ACHN (cell line): ENCODE measurements at places on chromosomes 13 and 19.

- no peak for DNase-seq
Measured at GRCh38 chr19:1144741-1145140, 29.3 kb downstream of the SBNO2 start.

DNA sequence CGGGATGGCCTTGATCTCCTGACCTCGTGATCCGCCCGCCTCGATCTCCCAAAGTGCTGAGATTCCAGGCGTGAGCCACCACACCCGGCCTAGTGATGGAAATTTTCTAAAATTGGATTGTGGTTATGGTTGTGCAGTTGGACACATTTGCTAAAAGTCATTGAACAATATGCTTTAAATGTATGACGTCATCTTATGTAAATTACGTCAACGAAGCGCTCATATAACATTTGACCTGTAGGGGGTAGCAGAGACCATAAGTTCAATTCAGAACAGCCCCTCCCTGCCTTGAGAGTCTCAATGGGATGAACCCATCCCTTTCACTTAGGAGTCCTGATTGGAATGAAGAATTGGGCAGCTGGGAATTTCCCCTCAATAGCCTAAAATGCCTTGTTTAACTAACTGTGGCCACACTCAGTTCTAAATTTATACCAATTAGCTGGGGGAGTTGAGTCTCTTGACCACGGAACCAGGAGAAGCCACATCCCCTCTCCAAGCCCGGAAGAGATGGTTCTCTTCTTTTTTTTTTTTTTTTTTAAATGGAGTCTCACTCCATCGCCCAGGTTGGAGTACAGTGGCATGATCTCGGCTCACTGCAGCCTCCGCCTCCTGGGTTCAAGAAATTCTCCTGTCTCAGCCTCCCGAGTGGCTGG is 15.2 kb upstream of the TLE6 start:
- DNase-seq = peak; percentile 83

DNA sequence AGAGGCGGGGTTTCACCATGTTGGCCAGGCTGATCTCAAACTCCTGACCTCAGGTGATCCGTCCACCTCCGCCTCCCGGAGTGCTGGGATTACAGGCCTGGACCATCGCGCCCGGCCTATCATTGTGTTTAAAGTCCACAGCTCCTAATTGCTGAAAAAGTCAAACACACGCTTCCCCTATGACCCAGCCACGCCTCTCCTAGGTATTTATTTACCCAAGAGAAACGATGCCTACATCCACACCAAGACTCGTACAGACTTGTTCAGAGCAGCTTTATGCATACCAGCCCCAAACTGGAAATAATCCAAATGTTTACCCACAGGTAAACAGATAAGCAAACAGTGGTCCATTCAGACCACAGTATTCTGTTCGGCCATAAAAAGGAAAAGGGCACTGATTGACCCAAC is 15.1 kb downstream of the ZNRF4 start:
- DNase-seq = no peak

DNA sequence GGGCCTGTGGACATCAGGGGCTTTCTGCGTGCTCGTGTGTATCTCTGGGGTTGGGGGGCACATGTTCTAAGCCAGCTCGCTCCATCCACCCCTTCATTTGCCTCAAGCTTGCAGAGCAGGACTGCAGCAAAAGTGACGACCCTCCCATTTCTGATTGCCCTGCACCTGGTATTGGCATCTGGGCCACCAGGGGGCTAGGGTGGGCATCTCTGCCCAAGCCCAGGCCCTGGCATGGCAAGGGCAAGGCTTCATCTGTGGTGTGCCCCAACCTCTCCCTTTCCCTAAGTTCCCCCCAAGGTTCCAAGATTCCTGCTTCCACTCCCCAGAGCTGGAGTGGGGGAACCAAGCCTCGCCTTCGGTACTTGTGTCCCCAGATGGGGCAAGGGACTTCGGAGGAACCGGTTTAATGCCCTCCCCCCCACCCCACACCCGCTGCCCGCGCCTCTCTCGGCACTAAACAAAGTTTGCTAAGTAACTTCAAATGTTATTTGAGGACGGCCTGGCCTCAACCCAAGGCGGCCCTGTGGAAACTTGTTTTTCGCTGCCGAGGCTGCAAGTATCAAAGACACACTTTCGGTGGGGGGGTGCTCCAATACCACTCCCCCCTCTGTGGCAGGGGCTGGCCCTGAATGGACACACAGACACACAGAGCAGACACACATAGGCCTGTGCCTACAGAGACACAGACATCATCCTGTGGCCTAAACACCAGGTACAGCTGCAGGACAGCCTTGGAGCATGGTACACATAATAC is 12.2 kb downstream of the NFIX start:
- DNase-seq = no peak

DNA sequence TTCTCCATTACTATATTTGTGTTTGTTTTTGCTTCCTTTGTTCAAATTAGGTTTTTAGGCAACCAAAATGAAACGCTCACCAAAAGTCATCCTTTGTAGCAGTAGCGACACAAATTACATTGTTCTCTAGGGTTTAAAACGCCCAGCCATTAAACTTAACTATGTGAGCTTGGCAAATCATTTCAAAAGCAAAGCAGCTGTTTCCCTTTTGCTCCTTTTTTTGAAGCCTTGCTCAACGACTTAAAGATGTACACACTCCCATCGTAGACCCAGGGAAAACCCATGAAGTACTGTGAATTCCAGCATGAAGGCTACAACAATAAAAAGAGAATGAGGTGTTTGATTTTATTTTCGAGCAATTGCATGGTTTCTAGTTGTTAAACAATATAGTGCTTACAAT is 106.7 kb downstream of the RAP2A start:
- no peak for DNase-seq

GRCh38 chr13:30124131-30124768 is 183.1 kb downstream of the KATNAL1 start:
- DNase-seq = no peak

GRCh38 chr13:46487748-46488147 is 65.2 kb upstream of the LRCH1 start:
- DNase-seq = no peak

- no peak for DNase-seq
Measured at GRCh38 chr13:37207691-37208451, 102.4 kb upstream of the CSNK1A1L start.

GRCh38 chr13:46637213-46637612 is 84.2 kb downstream of the LRCH1 start:
- DNase-seq = no peak

GRCh38 chr13:109408591-109409382 is 377.6 kb downstream of the IRS2 start:
- no peak for DNase-seq

DNA sequence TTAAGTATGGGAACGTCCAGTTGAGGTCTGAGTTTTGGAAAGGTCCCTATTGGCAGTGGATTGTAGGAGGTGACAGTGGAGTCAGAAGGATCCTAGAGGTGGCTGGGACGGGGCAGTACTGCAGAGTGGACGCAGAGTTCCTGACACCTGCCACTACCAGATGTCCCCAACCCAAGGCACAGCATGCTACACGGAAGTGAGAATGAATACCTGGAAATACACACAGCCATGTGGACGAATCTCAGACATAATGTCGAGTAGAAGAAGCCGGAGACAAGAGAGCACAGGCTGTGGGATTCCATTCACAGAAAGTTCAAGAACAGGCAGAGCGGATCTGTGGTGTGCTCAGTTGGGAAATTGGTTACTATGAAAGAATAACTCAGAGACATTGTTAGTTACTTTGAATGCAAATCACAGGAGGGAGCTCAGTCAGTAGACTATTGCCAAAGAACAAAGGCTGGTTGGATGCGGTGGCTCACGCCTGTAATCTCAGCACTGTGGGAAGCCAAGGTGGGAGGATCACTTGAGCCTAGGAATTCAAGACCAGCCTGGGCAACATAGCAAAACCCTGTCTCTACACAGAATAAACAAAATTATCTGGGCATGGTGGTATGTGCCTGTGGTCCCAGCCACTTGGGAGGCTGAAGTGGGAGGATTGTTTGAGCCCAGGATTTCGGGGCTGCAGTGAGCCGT is 37.4 kb downstream of the RYR1 start:
- DNase-seq = no peak

DNA sequence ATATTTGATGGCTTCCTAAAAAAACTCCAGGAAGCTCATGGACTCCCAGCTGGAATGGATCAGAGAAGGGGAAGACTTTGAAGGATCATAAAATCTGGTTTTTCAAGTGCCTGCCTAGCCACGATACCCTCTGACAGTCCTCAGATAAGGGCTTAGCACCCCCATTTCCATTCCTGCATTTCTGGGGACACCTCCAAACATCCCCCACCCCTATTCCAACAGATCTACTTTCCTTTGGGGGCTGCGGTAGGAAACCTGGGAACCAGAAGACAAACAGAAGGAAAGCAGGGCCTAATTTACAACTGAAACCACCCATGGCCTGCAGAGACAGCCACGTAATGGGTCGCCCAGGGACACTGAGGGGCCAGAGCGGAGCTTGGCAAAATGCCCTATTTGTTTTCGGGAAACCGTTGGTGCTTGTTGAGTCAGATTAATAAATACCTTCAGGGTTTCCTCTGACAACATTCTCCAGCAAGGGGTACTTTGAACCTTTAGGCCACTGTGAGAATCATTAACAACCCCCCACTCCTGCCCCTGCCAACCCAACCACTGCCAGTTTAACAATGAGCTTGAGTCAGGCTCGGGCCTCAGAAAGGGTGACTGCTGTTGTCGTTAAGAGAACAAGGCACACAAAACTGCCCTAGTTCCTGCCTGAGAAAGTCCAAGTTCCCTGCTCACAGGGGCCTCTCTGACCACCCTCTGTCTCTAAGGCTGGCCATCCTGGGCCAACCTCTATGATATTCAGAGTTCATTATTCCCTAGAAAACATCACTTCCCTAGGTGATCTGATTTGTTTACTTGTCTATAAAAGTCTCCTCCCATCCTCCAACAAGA is 23.5 kb downstream of the RHPN2 start:
- DNase-seq = peak; percentile 95

DNA sequence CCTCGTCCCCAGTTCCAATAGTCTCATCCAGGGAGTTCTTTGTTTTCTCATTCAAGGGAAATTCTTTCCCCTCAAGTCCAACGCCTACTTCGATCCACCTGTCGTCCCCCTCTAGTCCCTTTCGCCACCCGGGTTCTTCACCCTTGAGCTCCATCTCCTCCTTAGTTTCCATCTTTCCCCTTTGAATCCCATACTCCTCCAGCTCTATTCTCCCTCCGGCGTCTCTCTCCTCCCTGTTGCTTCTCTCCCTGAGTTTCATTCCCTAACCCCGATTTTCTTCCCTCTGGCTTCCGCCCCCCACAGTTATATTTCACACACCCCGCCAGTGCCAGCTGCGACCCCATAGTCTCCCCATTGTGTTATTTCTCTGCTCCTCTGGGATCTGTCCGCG is 628 bp upstream of the SLC17A7 start:
- no peak for DNase-seq

DNA sequence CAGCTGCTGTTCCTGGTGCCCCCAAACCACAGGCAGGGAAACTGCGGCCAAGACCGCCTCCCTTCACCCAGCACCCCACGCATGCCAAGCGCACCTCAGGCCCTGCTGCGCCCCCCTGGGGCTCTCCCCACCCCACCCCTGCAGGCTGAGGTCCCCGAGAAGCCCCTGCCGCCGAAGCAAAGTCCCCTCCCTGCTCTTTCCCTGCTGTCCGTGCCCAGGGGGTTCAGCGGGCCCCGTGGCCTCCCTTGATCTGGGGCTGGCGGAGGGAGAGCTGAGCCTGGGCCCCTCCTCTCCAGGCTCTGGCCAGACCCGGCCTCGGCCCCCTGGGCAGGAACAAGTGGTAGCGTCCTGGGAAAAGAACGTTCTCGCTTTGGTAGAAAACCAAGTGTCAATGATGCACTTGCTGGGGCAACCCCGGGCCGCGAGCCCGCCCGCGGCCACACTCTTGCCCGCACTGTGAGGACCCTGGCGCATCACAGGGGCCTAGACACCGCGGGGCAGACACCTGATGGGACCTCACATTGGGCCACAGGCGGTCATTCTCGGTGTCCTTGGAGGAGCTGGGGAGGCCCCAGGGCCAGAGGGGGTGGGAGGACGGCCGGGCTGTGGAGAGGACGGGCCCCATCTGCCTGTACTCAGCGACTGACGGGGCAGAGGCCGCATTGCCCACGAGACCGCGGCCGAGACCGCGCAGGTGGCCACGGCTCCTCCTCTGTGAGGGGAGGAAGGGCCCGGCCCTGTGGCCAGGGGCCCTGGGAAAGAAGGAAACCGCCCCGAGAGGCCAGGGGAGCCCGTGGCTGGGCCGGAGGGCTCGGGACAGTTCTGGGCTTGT is 29.0 kb downstream of the GPX4 start:
- DNase-seq = no peak

- DNase-seq = peak; percentile 29
Measured at GRCh38 chr13:87999788-88000187, 328.6 kb downstream of the SLITRK5 start.

- DNase-seq = no peak
Measured at GRCh38 chr19:4093643-4094175, 27.0 kb upstream of the ZBTB7A start.

GRCh38 chr19:39754544-39754943 is 16.7 kb upstream of the CLC start:
- no peak for DNase-seq
